Fibroblast of lung (primary cell): ENCODE measurements at places on chromosomes 2 and 18.
A peak's percentile ranks its signal among the peaks of the same experiment; 100 is the strongest.

GRCh38 chr2:200042944-200043343 lies 87.6 kb downstream of the MAIP1 start:
- H3K4me3 ChIP-seq, result no peak overlapping the region
- DNase-seq, result peak; percentile 78

GRCh38 chr2:111703759-111704158 lies 180.2 kb downstream of the ANAPC1 start:
- no peak overlapping the region for H3K4me3 ChIP-seq
- H3K27me3 ChIP-seq, result no peaks in the 10 kb centered on the region
- H3K36me3 ChIP-seq, result no peaks in the 10 kb centered on the region
- no peak overlapping the region for H3K27ac ChIP-seq

DNA sequence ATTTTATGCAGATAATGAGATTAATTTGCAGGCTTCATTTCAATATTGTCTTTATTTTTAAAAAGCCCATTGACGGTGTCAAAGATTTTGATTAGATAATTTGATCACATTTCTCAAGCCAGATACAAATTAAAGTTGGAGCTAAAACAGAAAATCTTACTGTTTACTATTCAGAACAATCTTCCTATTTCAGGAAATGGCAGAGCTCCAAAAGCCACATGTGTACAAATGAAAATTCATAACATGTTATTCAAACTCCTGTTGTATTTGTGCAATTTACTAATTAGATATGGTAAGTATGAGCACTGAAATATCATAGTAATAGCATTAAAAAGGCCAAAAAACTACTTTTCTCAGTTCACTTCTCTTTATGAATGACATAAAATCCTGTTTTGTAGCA lies 682.9 kb downstream of the KCNJ3 start:
- H3K36me3 ChIP-seq, result no peaks in the 10 kb centered on the region
- no peaks in the 10 kb centered on the region for H3K27me3 ChIP-seq
- no peak overlapping the region for H3K4me3 ChIP-seq
- DNase-seq, result no peak
- no peak overlapping the region for H3K27ac ChIP-seq

GRCh38 chr2:219280651-219281050 lies 1.5 kb downstream of the DNAJB2 start:
- H3K27ac ChIP-seq, result peak overlapping the region; percentile 91
- H3K4me1 ChIP-seq, result peaks cover 17% of the 10 kb centered on the region
- no peak for DNase-seq
- no peaks in the 10 kb centered on the region for H3K27me3 ChIP-seq
- no peak overlapping the region for H3K4me3 ChIP-seq
- peaks cover 28% of the 10 kb centered on the region for H3K36me3 ChIP-seq

DNA sequence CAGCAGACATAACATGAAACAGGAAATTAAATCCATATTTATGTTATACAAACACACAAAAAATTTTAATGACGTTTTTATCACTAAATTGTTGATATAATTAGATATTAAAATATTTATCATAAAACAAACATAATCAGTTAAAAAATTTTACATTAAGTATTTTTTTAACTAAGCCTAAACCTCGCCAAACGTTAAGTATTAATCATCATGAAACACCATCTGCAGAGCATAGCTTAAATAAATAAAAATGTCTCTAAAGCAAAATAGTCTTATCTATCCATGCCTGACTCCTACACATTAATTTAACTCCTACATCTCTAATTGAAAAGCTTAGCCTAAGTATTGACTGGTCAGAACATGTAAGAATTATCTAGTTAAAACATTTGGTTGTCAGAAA lies 271.6 kb upstream of the RND3 start:
- H3K4me3 ChIP-seq, result no peak overlapping the region
- no peaks in the 10 kb centered on the region for H3K4me1 ChIP-seq
- no peaks in the 10 kb centered on the region for H3K27me3 ChIP-seq
- DNase-seq, result peak; percentile 22

- no peaks in the 10 kb centered on the region for H3K4me1 ChIP-seq
- no peak overlapping the region for H3K4me3 ChIP-seq
- no peak overlapping the region for H3K27ac ChIP-seq
- H3K36me3 ChIP-seq, result no peaks in the 10 kb centered on the region
- no peaks in the 10 kb centered on the region for H3K27me3 ChIP-seq
Observed at GRCh38 chr2:224211791-224212190, 172.7 kb upstream of the SERPINE2 start.

GRCh38 chr2:10406491-10407188 lies 41.5 kb downstream of the ODC1 start:
- no peak for DNase-seq
- no peak overlapping the region for H3K4me3 ChIP-seq
- H3K36me3 ChIP-seq, result no peaks in the 10 kb centered on the region
- no peaks in the 10 kb centered on the region for H3K27me3 ChIP-seq
- no peak overlapping the region for H3K27ac ChIP-seq
- peaks cover 12% of the 10 kb centered on the region for H3K4me1 ChIP-seq

GRCh38 chr18:47731276-47731675 lies 199.2 kb downstream of the SMAD2 start:
- no peaks in the 10 kb centered on the region for H3K36me3 ChIP-seq
- H3K4me3 ChIP-seq, result no peak overlapping the region
- no peak overlapping the region for H3K27ac ChIP-seq
- H3K4me1 ChIP-seq, result no peaks in the 10 kb centered on the region
- H3K27me3 ChIP-seq, result no peaks in the 10 kb centered on the region
- DNase-seq, result no peak
